CD4-positive, alpha-beta T cell treated with Interleukin-6 at 100 ng/mL for 8 hours (primary cell): ENCODE measurements at places on chromosomes 11 and 22.

DNA sequence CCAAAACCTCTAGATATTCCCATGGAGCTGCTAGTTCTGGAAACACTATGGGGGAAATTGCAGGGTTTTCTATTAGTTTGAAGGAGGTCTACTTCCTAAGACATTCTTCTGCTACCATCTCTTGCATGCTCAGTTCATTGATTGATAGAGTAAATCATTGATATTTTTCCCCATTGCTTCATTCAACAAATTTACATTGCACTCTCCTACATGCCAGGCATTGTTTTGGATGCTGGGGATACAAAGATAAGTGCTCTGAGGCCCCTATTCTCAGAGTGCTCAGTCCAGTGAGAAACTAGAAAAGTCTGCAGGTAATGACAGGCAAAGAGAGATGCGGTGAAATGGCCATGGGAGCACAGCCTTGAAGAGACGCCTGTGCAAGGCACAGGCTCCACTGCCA is 313.1 kb downstream of the KIRREL3 start:
- DNase-seq: no peak

DNA sequence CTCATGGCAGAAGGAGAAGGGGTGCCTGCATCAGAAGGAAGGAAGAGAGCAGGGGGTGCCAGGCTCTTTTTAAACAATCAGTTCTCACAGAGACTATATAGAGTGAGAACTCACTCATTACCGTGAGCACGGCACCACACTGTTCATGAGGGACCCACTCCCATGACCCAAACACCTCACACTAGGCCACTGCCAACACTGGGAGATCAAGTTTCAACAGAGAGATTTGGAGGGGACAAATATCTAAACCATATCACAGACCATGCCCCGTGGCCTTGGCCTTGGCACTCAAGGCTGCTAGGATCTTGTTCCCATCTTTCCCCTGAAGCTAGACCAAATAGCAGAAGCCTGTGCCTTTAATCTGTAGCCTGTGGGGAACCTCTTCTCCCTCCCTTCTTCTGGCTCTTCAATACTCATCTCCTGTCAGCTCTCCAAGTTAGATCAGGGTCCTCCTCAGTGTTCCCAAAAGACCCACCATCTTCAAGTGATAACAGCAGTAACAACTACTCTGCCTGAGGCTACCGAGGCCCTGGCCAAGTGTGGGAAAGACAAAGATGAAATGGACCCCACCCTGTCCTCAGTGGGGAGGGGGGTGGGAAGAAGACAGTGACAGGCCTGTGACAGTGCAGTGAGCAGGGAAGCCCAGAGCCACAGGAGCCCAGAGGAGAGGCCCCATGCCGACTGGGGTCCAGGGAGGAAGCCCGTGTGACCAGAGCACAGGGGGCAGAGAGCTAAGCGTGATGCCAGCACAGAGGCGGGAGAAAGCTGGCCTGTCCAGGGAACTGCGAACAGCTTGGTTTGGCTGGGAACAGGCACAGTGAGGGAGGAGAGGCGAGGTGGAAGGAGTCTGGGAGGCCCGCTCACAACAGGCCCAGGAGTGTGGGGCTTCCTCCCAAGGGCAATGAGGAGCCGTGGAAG is 72.6 kb downstream of the MYO7A start:
- DNase-seq: no peak

- peak; percentile 45 for DNase-seq
Measured at GRCh38 chr11:65857500-65857852, 504 bp downstream of the CFL1 start.

DNA sequence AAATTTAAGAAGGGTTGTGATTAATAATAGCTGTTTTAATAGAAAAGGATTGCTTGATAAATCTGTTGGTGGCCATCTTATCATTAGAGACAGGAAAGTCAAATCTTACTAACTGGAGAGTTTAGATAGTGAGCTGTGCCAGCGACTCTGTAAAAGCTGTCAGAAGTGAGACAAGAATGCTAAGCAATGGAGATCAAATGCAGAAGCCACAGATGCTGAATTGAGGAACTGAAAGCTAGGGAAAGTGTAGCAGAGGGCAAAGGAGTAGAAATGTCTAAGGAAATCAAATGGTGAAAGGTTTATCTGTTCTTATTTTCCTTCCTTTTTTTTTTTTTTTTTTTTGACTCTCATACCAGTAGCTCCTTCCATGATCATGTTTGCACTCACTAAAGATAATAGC is 13.7 kb downstream of the MS4A13 start:
- no peak for DNase-seq

- DNase-seq: no peak
Measured at GRCh38 chr11:105899772-105900171, 122.3 kb downstream of the MSANTD4 start.

DNA sequence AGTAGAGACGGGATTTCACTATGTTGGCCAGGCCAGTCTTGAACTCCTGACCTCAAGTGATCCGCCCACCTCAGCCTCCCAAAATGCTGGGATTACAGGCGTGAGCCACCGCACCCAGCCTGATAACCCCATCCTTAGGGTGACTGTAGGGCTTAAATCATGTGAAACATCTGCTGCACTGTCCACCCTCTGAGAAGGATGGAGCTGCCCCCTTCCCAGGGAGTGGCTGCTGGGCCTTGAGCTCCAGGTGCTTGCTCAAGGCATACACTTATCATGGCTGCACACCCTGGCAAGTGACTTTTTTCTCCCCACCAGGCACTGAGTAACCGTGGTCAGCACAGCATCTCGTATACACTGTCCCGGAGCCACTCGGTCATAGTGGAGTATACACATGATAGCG is 5.3 kb downstream of the PELI3 start:
- DNase-seq: no peak

- no peak for DNase-seq
Measured at GRCh38 chr22:21819183-21819770, 48.2 kb downstream of the MAPK1 start.

DNA sequence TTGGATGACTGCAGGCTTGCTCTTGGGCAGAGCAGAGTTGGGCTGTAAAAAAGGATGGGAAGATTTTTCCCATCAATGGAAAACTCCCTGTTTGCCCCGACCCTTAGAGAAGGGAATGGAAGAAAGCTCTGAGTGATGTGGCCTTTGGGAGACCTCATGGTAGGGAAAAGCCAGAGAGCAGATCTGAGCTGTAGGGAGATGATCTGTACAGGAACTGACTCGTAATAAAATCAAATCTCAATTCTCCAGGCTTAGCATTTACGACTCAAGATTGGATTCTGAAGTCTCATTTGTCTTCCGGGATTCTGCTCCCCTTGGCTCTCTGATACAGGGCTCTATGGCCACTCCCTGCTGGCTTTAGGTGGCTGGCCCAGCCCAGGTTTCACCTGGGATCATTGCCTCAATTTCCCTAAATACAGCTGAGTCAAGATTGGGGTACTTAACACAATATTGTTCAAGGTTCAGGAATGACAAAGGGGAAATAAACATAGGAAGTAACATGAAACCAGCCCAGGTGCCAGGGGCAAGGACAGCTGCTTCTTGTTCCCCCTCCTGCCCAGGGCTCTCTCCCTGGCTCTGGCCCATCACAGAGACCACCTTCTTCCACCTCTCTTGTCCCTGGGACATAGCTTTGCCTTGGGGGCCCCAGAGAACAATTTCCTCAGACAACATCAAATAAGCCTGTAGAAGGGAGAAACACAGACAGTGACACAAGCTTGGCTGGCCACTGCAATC is 38.4 kb upstream of the THY1 start:
- no peak for DNase-seq

- no peak for DNase-seq
Measured at GRCh38 chr22:48717883-48718817, 1109.5 kb downstream of the BRD1 start.

DNA sequence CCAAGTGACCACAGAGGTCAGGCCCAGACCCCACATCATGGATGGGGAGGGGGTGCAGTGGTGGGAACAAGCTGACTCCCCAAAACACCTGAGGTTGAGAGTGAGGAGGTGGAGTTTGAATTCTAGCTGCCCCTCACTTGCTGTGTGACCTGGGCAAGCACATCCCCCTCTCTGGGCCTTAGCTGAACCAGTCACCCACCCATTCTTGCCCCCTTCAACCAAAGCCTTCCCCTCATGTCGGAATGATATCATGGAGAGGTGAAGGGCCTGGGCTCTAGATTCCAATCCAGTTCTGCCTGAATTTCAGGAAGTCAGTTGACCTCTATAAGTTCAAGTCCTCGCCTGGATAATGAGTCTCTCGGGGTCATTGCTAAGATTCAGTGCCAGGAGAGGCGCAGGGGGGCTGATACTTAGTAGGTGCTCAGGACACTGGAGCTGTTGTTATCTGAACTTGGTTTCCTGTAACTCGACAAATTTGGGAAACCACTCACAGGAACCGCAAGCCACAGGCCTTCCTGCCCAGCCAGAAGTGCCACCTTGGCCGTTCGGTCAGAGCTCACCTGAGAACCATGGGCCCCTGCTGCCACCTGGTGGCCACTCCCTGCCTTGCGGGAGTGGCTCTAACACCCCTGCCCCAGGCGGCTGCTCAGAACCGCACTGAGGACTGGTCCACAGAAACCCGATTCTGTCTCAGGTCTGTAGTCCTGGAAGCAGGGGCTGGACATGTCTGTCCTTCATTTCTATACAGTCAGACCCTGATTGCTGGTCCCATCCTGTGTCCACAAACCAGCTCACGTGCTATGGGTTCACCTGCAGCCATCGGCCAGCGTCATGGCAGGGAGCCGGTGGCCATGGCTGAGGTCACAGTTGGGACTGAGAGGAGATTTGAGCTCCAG is 6.9 kb downstream of the CDC42EP1 start:
- peak; percentile 92 for DNase-seq

GRCh38 chr11:61153593-61154095 is 7.6 kb downstream of the VPS37C start:
- no peak for DNase-seq

- DNase-seq: no peak
Measured at GRCh38 chr11:48167380-48167779, 49.2 kb upstream of the OR4B1 start.

GRCh38 chr11:130897262-130898182 is 18.8 kb downstream of the SNX19 start:
- no peak for DNase-seq

GRCh38 chr11:3016861-3017260 is 24.7 kb upstream of the NAP1L4 start:
- no peak for DNase-seq

DNA sequence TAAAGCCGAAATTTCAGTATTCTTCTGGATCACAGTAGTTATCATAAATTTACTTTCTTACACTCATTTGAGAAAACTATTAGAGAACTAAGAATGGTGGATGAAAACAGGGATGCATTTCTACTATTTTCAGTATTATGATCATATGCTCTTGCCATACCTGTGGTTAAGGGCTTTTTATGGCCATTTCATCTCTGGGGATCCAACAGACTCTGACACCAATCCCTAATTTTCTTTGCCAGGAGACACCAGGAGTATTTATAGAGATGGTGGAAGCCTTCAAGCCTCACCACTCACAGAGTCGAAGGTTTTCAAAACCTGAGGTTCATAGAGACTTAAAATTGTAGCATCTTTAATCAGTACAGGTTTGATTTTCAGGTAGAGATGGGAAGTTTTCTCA is at the start of gene OR51L1:
TSS of gene OR51L1 (plus strand) at position 301 of the 400 bp plus-strand sequence. CDS start 4,132 bp downstream, outside the sequence.
- no peak for DNase-seq

- DNase-seq: no peak
Measured at GRCh38 chr11:93216511-93217101, 18.8 kb upstream of the SLC36A4 start.

GRCh38 chr11:70501933-70502540 is 103.7 kb downstream of the CTTN start:
- DNase-seq: no peak

- DNase-seq: no peak
Measured at GRCh38 chr11:122330279-122330965, 214.4 kb upstream of the BLID start.

DNA sequence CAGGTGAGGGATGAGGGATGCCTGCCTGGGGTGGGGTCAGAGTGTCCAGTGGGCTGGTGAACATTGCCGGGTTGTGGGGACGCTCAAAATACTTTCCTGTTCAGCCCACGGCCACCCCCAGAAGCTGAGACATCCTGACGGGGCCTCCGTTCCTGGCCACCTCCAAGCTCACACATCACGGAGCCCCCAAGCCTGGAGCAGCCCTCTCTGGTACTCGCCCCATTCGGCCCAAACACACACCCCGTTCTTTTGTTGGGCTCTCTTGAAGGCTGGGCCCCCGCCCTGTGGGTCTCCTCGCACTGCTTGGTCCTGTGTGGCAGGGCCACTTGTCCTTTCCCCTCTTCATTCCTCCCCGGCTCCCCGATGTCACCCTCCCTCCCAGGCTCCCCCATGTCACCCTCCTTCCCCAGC is 442.6 kb downstream of the TBC1D22A start:
- no peak for DNase-seq

GRCh38 chr11:66741153-66741552 is 12.1 kb upstream of the SPTBN2 start:
- DNase-seq: no peak

DNA sequence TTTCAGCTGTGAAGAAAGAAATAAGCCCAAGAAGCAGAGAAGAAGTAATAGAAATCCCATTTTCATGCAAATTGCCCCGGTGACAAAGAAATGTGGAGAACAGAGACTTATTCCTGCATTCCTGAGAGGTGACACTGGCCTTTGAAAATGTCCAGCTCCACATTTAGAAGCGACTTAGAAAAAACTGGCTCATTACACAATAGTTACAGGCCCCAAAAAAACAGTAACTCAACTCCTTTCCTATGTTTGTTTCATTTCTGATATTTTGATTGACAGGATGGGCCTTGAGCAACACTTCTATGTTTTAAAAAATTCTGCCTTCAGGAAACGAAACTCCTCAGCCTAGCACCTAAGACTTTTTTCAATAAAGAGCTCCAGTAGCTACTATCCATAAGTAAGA is 726.9 kb upstream of the TENM4 start:
- DNase-seq: no peak

GRCh38 chr11:104908186-104908531 is 9.9 kb upstream of the CASP12 start:
- no peak for DNase-seq

DNA sequence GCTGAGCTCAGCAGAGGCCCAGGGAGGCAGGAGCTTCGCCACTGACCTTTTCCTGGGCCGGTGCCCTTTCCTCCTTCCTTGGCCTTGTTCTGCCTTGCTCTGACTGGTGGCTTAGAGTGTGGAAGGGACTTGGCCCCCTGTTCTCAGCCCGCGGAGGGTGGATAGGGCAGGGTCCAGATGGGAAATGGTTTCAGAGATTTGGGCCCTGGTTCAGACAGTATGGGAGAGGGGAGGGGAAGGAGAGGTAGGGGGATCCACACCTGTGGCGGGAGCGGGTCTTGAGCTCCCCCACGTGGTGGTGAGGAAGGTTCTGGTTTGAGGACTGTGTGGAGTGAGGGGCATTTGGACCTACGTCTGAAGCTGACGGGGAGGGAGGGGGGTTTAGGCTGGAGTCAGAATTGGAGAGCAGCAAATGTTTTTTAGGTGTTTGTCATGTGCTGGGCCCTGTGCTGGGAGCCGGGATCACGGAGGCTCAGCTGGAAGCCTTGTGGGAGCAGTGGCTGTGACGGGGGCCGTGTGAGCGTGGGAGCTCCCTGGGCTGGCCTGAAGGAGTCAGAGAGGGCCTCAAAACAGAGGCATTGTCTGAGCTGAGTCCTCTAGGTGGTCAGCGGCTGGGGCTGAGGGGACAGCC is 27.2 kb downstream of the SHANK3 start:
- DNase-seq: no peak
